ENCODE measurements at places on chromosomes 5 and 9.

DNA sequence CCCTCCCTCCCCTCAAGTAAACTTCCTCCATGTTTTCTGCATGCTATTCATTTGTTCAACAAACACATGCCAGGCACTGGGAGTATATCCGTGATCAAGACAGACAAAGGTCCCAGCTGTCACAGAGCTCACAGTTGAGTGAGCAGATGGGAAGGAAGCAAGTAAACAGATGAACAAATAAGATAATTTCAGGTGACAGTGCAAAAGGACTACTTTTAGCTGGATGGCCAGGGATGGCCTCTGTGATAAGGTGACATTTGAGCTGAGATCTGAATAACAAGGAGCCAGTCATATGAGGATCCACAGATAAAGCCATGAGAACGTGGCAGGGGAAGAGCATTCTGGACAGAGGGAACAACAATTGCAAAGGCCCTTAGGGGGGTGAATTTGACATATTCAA lies 121.7 kb upstream of the RAD23B start:
- DNase-seq, result no peak

DNA sequence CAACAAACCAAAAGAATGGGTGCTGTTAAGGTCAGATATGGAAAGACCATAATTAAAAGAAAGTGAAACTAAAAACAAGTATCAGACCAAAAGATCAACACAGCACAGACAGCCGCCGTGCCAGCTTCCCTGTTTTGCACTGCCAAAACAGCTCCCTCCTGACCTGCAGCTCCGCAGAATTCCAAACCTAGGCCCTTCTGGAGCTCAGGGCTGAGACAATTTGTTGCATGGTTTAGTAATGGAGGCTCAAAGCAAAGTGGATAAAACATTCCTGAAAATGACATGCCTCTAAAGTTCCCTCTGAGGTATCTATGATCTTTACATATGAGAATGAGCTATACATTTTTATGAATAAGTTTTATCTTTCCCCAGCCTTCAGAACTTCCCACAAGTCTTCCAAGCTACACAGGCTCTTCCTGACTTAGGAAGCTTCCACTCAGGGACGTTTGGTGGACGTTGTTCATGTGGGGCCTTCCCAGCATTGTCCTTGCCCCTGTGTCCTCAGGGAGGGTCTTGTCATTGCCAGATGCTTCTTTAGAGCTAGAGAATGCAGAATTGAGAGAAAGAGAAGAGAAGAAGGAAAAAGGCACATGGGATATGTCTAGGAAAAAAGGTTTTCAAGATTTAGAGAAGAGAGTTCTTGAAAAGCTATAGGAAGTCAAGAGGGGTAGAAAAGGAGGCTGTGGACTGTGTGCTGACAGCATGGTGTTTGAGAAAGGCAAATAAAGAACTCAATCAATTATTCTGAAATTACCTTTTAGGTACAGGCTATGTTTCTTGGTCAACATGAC lies 28.4 kb upstream of the SSBP2 start:
- DNase-seq, result peak; percentile 65

DNA sequence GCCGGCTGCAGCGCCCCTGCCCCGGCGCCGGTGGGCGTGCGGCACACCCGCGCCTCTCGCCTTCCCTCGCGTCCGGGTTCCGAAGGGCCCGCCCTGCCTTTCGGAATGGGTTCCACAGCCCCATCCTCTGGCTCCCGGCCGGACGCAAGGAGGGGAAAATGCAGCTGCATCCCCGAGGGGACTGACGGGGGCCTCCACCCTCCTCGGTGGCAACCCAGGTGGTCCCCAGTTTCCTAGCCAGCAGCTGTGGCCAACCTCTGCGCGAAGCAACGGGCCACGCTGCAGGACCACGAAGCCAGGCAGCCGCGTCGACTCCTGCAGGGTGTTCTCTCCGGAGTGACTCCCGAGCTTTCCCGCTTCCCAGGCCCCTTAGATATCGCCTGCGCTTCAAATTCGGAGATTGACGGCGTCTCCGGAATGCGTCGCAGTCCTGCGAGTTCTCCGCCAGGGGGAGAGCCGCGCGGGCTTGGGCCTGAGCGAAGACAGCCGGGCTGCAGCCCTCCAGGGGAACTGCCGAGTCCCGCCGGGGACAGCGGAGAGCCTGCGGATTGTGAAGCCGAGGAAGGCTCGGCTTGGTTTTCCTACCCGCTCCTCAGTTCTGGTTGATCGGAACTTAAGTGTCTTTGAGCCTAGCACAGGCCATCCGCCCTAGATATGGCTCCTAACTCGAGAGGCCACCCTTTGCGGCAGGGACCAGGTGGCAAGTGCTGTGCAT lies 582 bp upstream of the APBA1 start:
- peak; percentile 87 for DNase-seq

- DNase-seq, result no peak
These were observed 157.8 kb upstream of the TMEM161B start for GRCh38 chr5:88426441-88426840.

DNA sequence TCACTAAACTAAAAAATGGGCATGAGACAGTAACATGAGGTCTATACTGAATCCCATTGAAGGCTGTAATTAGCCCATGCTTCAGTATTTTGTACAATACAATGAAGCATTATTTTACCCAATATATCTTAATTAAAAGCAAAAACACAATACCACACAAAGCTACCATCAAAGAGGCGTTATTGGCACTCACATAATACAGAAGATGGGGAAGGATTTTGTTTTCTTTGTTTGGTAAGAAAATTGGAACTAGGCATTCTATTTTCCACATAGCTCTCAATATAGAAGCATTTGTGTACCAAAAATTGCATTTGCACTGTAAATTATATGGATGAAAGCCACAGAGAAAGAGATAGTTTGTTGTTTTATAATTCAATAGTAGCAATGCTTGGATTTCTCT lies 761.0 kb downstream of the EFNA5 start:
- DNase-seq, result no peak

GRCh38 chr5:69512740-69513260 lies 20.2 kb downstream of the OCLN start:
- DNase-seq, result peak; percentile 90

DNA sequence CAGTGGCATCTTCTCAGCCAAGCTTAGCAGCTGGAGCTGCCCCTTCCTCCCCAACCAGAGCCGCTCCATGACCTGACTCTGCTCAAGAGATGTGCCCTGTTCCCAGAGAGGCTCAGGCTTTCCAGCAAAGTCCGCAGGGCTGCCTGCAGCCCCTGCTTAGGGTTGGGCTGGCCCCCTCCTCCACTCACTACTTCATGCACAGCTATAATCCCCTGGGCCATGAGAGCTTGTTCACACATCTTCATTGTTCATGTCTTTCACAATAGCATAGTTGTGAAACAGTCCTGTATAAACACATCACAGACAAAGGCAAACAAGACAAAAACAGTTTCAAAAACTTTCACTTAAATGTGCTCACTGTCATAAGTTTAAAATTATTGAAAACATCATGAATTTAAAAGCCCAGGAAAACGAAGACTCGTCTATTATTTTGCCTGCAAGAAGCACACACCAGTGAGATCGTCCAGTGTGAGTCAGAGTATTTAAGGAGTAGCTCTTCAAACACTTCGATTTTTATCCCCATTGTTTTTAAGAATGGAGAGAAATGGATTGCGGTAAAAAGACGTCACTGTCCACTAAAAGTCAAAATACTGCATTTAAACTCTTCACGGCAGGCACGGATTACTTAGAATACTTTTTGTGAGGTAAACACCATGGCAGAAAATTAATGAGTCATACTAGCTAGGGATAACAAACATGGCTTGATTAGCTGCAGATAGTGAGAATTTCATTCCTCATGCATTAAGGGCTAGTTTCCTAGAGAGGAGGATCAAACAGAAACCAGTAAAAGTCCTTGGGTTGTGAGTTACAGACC lies 40.7 kb upstream of the S1PR3 start:
- peak; percentile 80 for DNase-seq

DNA sequence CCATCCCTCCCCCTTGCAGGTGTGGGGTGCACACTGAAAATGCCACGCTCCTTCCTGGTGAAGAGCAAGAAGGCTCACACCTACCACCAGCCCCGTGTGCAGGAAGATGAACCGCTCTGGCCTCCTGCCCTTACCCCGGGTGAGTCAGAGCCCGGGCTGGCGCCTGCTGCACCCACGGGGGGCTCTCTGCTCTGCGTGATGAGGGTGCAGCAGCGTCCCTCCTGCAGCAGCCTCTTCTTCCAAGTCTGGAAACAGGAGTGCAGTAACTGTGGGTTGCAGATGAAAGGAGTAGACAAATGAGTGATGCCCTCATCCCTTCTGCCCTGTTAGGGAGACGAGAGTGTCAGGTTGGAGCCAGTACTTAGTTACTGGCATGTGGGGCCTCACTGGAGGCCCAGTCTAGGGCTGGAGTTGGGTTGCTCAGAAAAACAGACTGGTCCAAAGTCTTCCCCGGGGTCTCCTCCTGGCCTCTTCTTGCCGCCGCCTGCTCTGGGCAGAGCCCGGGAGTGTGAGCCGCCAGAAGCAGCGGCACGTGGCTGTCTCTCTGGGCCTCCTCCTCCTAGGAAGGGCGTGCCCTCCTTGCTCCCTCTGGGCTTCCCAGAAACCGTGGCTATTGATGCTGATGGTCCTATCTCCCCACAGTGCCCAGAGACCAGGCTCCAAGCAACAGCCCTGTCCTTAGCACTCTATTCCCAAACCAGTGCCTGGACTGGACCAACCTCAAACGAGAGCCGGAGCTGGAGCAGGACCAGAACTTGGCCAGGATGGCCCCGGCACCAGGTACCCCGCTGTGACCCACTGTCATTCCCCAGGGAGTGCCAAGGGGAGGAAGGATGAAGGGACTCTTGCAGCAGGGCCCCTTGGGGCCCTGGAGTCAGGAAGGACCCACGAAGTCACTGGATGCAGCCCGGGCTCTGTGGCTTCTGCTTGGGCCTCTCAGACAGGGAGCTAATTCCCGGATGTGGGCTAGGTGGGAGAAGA lies 8.4 kb downstream of the GFI1B start:
- DNase-seq, result peak; percentile 3

DNA sequence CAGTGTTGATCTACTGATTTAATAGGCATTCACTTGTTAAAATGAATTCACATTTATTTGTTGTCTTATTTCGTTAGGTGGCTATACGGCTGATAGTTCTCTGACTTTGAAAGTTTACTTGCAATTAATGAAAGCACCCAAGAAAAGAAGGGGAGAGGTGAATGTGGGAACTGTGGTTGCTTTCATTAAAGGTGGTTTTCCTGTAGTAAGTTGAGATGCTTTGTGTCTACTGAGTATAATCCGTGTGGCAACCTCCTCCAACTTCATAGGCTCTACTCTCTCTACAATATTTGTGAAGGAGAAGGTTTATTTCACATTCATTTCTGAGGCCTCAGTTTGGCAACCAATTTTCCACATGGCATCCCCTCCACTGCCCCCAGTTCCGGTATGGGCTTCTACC lies 12.8 kb upstream of the MACIR start:
- no peak for DNase-seq

DNA sequence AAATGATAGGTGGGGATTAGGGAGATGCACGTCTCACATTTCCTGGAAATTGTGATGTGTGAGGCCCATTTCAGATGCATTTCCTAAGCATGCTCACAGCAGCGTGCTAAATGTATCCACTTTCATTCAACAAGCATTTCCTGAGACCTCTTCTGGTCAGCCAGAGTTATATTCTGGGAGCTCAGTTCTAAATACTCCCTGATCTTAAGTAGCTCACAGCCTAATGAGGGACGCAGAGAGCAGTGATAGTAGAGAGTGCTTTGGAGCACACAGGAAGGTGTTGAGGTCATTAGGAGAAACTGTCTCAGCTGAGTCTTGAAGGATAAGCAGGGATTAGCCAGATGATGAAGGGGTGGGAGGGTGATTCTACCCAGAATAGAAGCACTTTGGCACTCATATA lies 46.2 kb upstream of the FSD1L start:
- DNase-seq, result peak; percentile 57

- DNase-seq, result no peak
These were observed 238.1 kb downstream of the GAS1 start for GRCh38 chr9:86708918-86709835.

Measured in fibroblast of the aortic adventitia (primary cell).